ENCODE measurements at places on chromosomes 7 and 10. TPM values are rescaled to one million over a fixed set of nuclear protein-coding genes. Genes with fewer than 3 reads are reported as not detected.

GRCh38 chr7:15057272-15057671, 154.7 kb upstream of the DGKB start:
- H3K4me3 ChIP-seq: no peak overlapping the region
- no peak overlapping the region for H3K27ac ChIP-seq
- H3K4me1 ChIP-seq: no peaks in the 10 kb centered on the region
- no peak for DNase-seq
- no peaks in the 10 kb centered on the region for H3K27me3 ChIP-seq
- no peaks in the 10 kb centered on the region for H3K36me3 ChIP-seq

- no peaks in the 10 kb centered on the region for H3K36me3 ChIP-seq
- no peak overlapping the region for H3K4me3 ChIP-seq
- no peak overlapping the region for H3K27ac ChIP-seq
Measured at GRCh38 chr10:22911889-22912762, 15.7 kb upstream of the ARMC3 start.

- H3K27me3 ChIP-seq: peaks cover 26% of the 10 kb centered on the region
- H3K4me3 ChIP-seq: peak overlapping the region; percentile 97
- H3K27ac ChIP-seq: peak overlapping the region; percentile 84
- H3K4me1 ChIP-seq: peaks cover 27% of the 10 kb centered on the region
Measured at GRCh38 chr7:33108554-33109004, 625 bp downstream of the RP9 start.

DNA sequence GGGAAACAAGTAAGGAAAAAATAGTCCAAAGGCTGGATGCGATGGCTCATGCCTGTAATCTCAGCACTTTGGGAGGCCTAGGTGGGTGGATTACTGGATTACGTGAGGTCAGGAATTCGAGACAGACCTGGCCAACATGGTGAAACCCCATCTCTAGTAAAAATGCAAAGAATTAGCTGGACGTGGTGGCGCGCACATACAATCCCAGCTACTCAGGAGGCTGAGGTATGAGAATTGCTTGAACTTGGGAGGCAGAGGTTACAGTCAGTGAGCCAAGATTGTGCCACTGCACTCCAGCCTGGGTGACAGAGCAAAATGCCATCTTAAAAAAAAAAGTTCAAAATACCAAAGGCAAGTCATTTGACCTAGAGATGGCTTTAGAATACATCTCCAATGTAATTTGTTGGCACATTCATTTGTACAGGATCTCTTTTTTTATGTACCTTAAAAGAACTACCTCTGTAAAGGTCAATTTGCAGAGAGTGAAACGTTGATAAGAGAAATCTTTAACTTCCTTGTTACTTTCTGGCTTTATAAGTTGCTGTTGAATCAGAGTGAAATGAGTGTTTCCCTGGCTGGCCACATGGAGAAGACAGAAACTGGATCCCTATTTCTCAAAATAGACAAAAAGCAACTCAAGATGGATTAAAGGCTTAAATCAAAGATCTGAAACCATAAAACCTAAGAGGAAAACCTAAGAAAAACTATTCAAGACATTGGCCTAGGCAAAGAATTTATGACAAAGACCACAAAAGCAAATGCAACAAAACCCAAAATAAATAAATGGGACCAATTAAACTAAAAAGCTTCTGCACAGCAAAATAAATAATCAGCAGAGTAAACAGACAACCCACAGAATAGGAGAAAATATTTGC, 260.7 kb downstream of the KLF6 start:
- no peak overlapping the region for H3K27ac ChIP-seq
- no peak overlapping the region for H3K4me3 ChIP-seq
- H3K27me3 ChIP-seq: peaks cover 21% of the 10 kb centered on the region
- no peaks in the 10 kb centered on the region for H3K36me3 ChIP-seq
- no peaks in the 10 kb centered on the region for H3K4me1 ChIP-seq

DNA sequence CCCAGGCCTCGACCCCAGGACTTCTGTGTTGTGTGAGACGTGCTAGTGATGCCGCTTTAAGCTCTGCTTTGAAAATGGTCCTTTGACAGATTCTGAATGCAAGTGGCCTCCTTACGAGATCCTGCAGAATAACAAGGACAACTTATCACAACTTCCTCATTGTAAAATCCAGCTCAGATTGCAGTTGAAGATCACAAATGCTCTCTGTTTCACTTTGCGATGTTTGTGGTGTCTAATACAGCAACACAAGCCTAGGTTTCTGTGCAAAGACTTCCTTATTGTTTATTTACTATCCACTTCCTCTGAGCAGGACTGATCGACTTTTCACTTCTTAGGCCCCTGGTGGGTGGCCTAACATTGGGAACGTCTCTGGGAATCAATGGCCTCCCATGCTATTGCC, 31.7 kb upstream of the INSIG1 start:
- DNase-seq: no peak
- H3K27ac ChIP-seq: no peak overlapping the region
- peaks cover 2% of the 10 kb centered on the region for H3K27me3 ChIP-seq
- H3K4me3 ChIP-seq: no peak overlapping the region
- peaks cover 4% of the 10 kb centered on the region for H3K4me1 ChIP-seq
- no peaks in the 10 kb centered on the region for H3K36me3 ChIP-seq

DNA sequence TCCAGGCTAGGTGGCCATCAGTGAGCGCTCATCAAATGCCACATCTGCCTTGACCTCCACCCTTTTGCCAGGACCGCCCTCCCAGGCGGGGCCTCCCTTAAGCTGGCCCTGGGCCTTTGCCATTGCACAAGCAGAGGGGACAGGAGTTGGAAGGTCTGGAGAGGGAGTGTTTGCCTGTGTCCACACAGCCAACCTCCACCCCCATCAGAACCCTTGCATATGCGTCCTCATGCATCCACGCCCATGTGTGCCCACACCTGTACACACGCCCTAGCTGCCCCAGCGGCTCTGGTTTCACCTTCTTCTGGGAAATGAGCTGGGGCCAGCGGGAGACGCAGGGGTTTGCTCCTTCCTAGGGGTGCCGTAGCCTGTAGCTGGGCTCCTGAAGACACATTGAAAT, 64.0 kb downstream of the NEURL1 start:
- no peak overlapping the region for H3K4me3 ChIP-seq
- no peak for DNase-seq
- no peak overlapping the region for H3K27ac ChIP-seq
- no peaks in the 10 kb centered on the region for H3K36me3 ChIP-seq

- no peaks in the 10 kb centered on the region for H3K27me3 ChIP-seq
- peaks cover 25% of the 10 kb centered on the region for H3K4me1 ChIP-seq
- no peak overlapping the region for H3K4me3 ChIP-seq
- no peak for DNase-seq
- peaks cover 60% of the 10 kb centered on the region for H3K36me3 ChIP-seq
- H3K27ac ChIP-seq: no peak overlapping the region
Measured at GRCh38 chr10:130169136-130169859, 33.1 kb downstream of the GLRX3 start.

GRCh38 chr7:47552621-47553020, 29.3 kb downstream of the TNS3 start:
- no peaks in the 10 kb centered on the region for H3K36me3 ChIP-seq
- no peaks in the 10 kb centered on the region for H3K27me3 ChIP-seq
- H3K4me3 ChIP-seq: no peak overlapping the region
- DNase-seq: no peak
- no peaks in the 10 kb centered on the region for H3K4me1 ChIP-seq

- peaks cover 10% of the 10 kb centered on the region for H3K27me3 ChIP-seq
- H3K4me3 ChIP-seq: no peak overlapping the region
- no peak for DNase-seq
- H3K36me3 ChIP-seq: no peaks in the 10 kb centered on the region
- no peaks in the 10 kb centered on the region for H3K4me1 ChIP-seq
Measured at GRCh38 chr10:61688551-61689308, 26.0 kb downstream of the CABCOCO1 start.

GRCh38 chr10:104336821-104337467, 1.3 kb downstream of the ITPRIP start:
- peaks cover 60% of the 10 kb centered on the region for H3K4me1 ChIP-seq
- H3K27me3 ChIP-seq: peaks cover 7% of the 10 kb centered on the region
- DNase-seq: peak; percentile 69
- H3K4me3 ChIP-seq: peak overlapping the region; percentile 97

GRCh38 chr10:87761892-87762291, 56.1 kb downstream of the ATAD1 start:
- no peaks in the 10 kb centered on the region for H3K27me3 ChIP-seq
- H3K36me3 ChIP-seq: peaks cover 32% of the 10 kb centered on the region
- H3K27ac ChIP-seq: peak overlapping the region; percentile 78
- no peak overlapping the region for H3K4me3 ChIP-seq
- peak; percentile 70 for DNase-seq

- H3K27ac ChIP-seq: no peak overlapping the region
- no peak overlapping the region for H3K4me3 ChIP-seq
- H3K27me3 ChIP-seq: no peaks in the 10 kb centered on the region
- no peak for DNase-seq
Measured at GRCh38 chr10:71648933-71649320, 70.7 kb downstream of the C10orf105 start.

- peaks cover 10% of the 10 kb centered on the region for H3K4me1 ChIP-seq
- H3K27ac ChIP-seq: no peak overlapping the region
- H3K4me3 ChIP-seq: no peak overlapping the region
- H3K27me3 ChIP-seq: peaks cover 11% of the 10 kb centered on the region
Measured at GRCh38 chr10:60908031-60908430, 36.0 kb downstream of the RHOBTB1 start.

DNA sequence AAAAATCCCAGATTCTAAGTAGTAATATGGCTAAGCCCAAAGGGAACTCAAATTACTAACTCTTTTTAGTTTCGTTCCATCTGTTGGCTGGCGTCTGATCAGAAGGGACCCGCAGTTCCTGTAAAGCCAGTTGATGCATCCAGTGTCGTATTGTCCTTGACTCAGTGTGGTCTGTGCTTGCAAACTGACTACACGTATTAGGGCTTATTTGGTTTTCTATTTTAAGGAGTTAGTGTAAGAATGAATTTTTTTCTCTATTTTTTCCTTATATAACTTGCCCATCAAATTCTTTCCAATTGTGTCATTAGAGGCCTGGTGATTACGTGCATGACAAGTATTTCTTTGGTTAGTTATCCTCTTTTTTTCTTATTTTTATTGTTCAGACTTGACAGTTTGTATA, 9.7 kb downstream of the ABCA13 start:
- peaks cover 3% of the 10 kb centered on the region for H3K4me1 ChIP-seq
- H3K36me3 ChIP-seq: no peaks in the 10 kb centered on the region
- no peak overlapping the region for H3K27ac ChIP-seq
- peaks cover 4% of the 10 kb centered on the region for H3K27me3 ChIP-seq
- DNase-seq: no peak
- no peak overlapping the region for H3K4me3 ChIP-seq

- H3K27ac ChIP-seq: no peak overlapping the region
- H3K27me3 ChIP-seq: no peaks in the 10 kb centered on the region
- no peak overlapping the region for H3K4me3 ChIP-seq
- no peaks in the 10 kb centered on the region for H3K36me3 ChIP-seq
- H3K4me1 ChIP-seq: no peaks in the 10 kb centered on the region
- no peak for DNase-seq
Measured at GRCh38 chr10:53007527-53007842, 234.9 kb upstream of the MBL2 start.

GRCh38 chr10:117442521-117442920, 67.3 kb upstream of the PDZD8 start:
- peaks cover 3% of the 10 kb centered on the region for H3K4me1 ChIP-seq
- no peak for DNase-seq
- H3K27ac ChIP-seq: no peak overlapping the region
- no peaks in the 10 kb centered on the region for H3K27me3 ChIP-seq

GRCh38 chr10:95440756-95441546, 120.2 kb downstream of the SORBS1 start:
- peaks cover under 1% of the 10 kb centered on the region for H3K4me1 ChIP-seq
- peak; percentile 62 for DNase-seq
- no peak overlapping the region for H3K4me3 ChIP-seq
- no peak overlapping the region for H3K27ac ChIP-seq

DNA sequence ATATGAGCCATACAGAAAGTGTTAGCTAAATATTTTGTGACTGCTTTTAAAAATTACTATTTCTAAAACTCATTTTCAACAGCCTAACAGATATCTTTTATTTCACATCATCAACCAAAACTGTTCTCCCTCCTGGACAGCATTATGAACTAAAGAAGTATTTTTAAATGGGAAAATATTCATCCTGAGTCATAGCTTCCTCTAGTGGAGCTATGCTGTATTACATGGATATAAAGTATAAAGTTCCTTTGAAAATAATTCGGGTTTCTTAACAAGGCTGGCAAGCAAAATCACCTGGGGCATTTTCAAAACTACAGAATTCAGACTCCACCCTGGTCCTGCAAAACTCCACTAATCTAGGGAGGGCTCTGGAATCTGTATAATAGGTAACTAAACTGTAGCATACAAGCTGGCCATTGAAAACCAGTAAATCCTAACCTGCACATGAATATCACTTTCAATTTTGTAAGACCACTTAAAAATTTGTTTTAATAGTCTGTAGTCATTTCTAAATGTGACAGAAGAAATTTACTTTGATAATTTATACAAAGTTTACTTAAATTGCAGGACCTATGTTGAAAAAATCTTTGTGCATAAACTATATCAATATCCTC, 53.5 kb downstream of the SCIN start:
- H3K4me1 ChIP-seq: peaks cover 4% of the 10 kb centered on the region
- no peak for DNase-seq
- no peak overlapping the region for H3K4me3 ChIP-seq
- H3K36me3 ChIP-seq: no peaks in the 10 kb centered on the region
- no peak overlapping the region for H3K27ac ChIP-seq

- no peak overlapping the region for H3K4me3 ChIP-seq
- no peaks in the 10 kb centered on the region for H3K4me1 ChIP-seq
- H3K36me3 ChIP-seq: no peaks in the 10 kb centered on the region
- no peak for DNase-seq
Measured at GRCh38 chr10:7635408-7636125, 31.2 kb downstream of the ITIH5 start.

DNA sequence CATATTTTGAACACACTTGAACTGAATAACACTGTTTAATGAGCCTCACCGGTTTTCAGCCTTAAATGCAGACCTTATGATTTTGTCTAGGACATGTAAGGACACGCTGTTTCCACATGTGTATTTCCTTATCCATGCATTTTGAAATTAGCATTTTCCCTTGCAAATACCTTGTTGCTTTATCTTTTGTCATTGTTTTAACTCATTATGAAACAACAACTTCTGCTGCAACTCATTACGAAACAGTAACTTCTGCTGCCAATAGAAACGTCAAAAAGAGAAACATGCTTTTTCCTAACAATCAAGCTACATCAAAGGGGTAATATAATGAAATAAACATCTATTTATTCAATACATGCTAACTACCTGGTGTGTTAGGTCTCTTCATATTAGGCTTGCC, 322.0 kb downstream of the AGMO start:
- no peak for DNase-seq
- H3K27ac ChIP-seq: no peak overlapping the region
- no peak overlapping the region for H3K4me3 ChIP-seq

- H3K36me3 ChIP-seq: peaks cover 44% of the 10 kb centered on the region
- H3K4me1 ChIP-seq: peaks cover 43% of the 10 kb centered on the region
- H3K27me3 ChIP-seq: no peaks in the 10 kb centered on the region
- H3K4me3 ChIP-seq: no peak overlapping the region
- no peak for DNase-seq
- no peak overlapping the region for H3K27ac ChIP-seq
Measured at GRCh38 chr10:104314591-104315485, 23.4 kb downstream of the ITPRIP start.

GRCh38 chr7:83519240-83519639, 129.7 kb downstream of the SEMA3E start:
- H3K4me3 ChIP-seq: no peak overlapping the region
- no peak for DNase-seq
- no peaks in the 10 kb centered on the region for H3K4me1 ChIP-seq
- H3K27me3 ChIP-seq: no peaks in the 10 kb centered on the region

TDRD1 gene
- 0.16 TPM for total RNA-seq

CYP2C19 gene
- total RNA-seq: 0.33 TPM

PIK3AP1 gene
- total RNA-seq: 11.7 TPM

SFMBT2 gene
- total RNA-seq: 24.9 TPM

PDE6C gene
- total RNA-seq: not detected

CDC14C gene
- total RNA-seq: not detected

TRIM74 gene
- 2.1 TPM for total RNA-seq

POLR2J gene
- total RNA-seq: 46.8 TPM
